HEK293T (cell line): ENCODE measurements at places on chromosomes 7 and 10.

DNA sequence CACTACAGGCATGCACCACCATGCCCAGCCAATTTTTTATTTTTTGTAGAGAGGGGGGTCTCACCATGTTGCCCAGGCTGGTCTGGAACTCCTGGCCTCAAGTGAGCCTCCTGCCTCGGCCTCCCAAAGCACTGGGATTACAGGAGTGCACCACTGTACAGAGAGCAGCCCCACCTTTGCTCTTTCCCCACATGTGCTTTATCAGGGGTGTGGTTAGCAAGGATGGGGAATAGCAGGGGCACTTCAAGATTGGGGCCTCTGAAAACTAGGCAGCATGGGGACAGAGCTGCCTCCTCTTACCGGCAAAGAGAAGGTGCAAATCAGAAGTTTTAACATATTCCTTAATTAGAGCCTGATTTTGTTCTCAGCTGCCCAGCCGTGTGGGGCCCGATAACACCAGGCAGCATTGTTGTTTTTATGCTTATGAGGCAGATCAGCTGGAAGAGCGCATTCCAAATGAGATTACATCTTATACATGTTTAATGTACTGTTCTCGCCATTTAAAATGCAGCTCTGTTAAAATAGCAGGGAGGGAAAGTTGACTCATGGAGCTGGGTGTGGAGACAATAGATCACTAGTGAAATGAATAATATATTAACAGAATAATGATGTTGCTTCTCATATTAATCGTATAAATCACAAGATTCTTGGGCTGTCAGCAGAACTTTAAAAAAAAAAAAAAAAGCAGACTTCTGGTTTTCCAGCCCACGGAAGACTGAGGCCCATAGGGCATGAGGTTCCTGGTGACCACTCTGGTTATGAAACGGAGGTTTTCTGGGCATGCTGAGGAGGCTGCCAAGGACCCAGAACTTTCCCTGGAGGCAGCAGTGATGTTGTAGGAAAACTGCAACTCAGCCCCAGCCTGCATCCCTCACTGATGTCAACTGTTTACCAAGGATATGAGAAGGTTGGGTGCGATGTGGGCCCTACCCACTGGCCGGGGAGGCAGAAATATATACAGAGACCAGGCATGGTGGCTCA is 62.5 kb downstream of the TMEM130 start:
- no peak for DNase-seq

DNA sequence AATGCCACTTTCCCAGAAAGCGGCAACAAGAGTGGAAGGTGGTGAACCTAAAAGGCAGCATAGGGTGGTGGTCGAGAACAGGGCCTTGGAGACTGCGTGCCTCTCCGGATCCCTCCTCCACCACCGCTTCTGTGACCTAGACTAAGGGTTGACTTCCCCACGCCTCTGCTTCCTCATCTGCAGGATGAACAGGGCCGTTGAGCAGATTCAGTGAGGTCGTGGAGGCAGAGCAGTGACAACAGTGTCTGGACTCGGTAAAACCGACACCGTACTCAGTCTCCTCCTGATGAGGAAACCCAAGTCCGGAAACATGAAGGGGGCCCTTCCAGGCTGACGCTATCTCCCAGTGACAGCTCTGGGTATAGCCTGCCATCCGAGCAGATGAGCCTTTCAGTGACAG is 162.6 kb downstream of the CELF2 start:
- no peak for DNase-seq

DNA sequence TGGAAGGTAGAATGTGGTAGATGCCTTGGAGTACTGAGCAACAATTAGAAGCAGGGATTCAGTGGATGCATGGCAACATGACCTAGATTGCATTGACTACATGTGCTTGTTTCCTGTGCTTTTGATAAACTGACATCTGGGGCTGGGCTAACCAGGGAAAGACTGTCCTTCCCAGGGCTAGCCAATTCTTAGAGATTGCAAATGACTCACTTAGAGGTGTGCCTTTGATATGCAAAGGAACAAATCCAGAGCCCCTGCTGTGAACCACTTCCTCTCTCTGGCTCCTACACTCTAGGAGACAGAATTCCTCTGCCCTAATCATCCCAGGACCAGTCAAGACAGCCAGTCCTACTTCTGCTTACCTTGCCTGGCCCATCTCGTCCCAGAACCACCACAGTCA is 651.5 kb downstream of the LRMDA start:
- no peak for DNase-seq

GRCh38 chr7:30721211-30721610 is 30.7 kb upstream of the INMT start:
- DNase-seq: no peak

DNA sequence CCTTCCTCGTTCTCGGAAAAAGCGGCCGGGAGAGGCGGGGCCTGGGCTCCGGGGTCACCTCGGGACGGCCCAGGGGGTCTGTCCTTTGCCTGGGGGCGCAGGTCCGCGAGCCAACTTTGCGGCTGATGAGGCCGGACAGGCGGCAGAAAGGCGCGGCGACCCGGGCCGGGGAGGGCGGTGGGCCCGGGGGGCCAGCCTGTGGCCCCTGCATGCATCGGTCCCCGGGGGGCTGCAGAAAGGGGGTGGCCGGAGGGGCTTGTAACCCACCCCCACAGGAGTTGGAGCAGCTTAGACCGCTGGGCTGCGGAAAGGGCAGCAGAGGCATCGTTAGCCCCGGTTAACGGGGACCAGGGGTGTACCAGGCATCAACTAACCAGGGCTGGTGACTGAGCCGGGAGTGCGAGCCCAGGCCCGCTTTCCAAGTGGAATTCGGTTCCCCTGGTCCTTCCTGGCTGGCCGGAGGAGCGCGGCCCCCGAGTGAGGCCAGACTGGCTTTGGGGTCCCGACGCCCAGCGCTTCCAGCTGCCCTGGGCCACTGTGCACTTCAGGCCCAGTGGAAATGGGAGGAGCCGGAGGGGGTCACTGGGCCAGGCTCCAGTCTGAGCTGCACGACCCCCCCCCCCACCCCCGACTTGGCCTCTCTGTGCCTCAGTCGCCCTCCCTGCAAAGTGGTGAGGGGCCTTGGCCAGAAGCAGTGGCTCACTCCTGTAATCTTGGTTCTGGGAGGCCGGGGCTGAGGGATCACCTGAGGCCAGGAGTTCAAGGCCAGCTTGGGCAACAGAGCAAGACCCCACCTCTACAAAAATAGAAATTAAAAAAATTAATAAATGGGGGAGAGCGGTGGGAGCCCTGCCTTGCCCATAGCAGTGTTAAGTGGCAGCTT is 919 bp downstream of the SLC29A4 start:
- no peak for DNase-seq

- DNase-seq: no peak
These were observed 7.0 kb downstream of the C10orf67 start for GRCh38 chr10:23337616-23338015.
